ENCODE measurements at places on chromosomes 6 and 20. TPM values are rescaled to one million over a fixed set of nuclear protein-coding genes. Genes with fewer than 3 reads are reported as not detected.

DNA sequence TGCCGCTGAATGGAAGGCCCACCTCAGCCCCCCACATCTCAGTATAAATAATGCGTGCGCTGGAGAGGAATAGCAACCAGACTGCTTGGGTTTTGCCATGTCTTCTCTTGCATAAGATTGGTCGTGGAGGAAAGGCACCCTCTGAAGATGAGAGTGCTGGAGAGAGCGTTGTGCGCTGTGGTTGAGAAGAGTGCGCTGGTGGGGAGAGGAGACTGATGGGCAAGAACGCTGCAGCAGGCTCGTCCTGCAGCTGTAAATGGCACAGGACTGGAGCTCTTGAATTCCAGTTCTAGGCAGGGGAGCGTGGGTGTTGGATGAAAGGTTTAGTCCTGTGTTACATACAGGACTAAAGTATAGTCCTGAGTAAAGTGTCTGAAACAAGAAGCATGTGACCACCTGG lies 51.5 kb downstream of the RPRD1B start:
- no peak for DNase-seq

- no peak for DNase-seq
These were observed 112.1 kb upstream of the BCLAF1 start for GRCh38 chr6:136401749-136402148.

- no peak for DNase-seq
These were observed 47.2 kb upstream of the TMEM244 start for GRCh38 chr6:129908356-129908755.

Gene TFAP2D
- polyA plus RNA-seq: not detected

Gene SLC22A7
- 1.4 TPM for polyA plus RNA-seq

GRCh38 chr6:130865793-130866192 lies 38.6 kb downstream of the SMLR1 start:
- no peak for DNase-seq

- DNase-seq: no peak
These were observed 52.9 kb upstream of the MLN start for GRCh38 chr6:33856655-33857054.

- no peak for DNase-seq
These were observed 44.5 kb upstream of the STMND1 start for GRCh38 chr6:17057322-17057721.

DNA sequence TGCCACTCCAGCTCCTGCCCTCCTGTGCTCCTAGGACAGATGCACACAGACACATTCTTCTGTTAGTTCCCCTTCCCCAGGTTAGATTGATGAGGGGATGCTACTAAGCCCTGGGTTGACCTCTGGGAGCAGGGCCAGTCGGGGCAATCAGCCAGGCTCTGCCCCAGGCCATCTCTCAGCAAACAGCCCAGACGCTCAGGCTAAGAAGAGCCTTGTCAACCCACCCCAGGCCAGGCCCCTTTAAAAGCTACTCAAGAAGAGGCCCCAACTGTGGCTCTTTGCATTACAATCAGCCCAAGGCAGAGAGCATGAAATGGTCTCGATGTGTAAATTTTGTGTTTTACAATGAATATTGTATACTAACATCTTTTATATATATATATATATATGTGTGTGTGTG lies 107.4 kb downstream of the TFAP2A start:
- DNase-seq: no peak

DNA sequence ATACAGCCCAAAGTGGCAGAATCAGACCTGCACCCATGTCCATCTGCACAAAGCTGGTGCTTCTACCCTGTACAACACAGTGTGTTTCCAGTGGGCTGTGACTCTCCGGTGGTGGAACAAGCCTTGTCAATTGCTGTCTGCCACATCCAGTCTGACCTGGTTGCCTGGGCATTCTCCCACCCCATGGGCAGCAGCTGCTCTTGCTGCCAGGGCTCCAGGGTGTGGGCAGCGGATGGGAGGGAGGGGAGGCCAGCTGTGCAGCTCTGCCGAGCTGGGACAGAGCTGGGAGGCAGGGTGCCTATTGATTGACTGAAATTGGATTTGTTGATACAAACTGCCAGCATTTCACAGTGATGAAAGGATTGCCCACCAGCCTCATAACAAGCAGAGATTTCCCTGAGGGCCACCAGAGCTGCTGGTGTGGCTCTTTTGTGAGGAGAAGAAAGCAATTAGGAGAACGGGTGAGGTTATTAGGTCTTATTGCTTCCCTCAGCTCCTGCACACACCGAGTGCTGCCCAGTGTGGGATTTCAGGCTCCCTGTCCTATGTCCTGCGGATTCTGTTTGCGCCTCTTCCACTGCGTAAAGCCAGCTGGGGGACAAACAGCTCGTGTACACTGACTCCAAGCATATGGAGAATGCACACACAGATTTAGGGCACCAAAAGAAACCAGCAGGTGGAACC lies 150.8 kb downstream of the NRN1 start:
- DNase-seq: no peak

Gene DPPA5
- not detected for polyA plus RNA-seq

Gene VNN1
- polyA plus RNA-seq: 0.26 TPM

DNA sequence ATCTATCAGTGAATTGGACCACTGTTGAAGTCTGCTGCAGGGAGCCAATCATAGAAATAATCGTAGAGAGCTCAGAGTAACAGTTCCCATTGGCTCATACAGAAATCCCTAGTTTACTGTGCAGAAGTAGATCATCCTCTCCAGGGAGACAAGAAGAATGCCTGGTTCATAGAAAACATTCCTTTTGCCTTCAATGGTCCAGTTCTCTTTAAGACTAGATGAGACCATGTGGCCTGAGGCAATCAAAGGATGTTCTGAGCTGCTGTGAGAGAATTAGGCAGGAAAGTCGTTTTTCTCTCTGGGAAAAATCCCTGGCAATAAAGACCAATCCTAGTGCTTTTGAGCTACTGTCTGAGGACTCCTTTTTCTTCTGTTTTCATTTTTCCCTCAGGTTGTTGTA lies 208.4 kb downstream of the CENPW start:
- DNase-seq: no peak

DNA sequence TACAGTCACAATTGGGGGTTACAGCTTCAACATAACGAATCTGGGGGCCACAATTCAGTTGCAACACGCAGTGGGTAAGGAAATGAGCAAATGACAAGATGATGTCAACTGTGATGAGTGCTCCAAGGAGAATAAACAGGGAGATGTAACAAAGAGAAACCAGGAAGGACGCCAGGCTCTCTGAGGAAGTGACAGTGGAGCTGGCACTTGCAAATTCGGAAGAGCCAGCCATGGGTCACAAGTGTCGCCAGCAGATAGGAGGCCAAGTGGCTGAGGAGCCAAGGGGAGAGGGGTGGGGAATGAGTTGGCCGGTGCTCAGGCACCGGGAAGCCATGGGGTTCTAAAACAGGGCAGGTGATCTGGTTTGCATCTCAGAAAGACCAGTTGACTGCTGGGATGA lies 136.4 kb downstream of the EYA2 start:
- DNase-seq: no peak

Gene PHIP
- polyA plus RNA-seq: 63.1 TPM

Gene IMPG1
- polyA plus RNA-seq: 4.8 TPM

Gene CST4
- not detected for polyA plus RNA-seq

- DNase-seq: no peak
These were observed 23.1 kb downstream of the CPNE5 start for GRCh38 chr6:36815962-36816735.

DNA sequence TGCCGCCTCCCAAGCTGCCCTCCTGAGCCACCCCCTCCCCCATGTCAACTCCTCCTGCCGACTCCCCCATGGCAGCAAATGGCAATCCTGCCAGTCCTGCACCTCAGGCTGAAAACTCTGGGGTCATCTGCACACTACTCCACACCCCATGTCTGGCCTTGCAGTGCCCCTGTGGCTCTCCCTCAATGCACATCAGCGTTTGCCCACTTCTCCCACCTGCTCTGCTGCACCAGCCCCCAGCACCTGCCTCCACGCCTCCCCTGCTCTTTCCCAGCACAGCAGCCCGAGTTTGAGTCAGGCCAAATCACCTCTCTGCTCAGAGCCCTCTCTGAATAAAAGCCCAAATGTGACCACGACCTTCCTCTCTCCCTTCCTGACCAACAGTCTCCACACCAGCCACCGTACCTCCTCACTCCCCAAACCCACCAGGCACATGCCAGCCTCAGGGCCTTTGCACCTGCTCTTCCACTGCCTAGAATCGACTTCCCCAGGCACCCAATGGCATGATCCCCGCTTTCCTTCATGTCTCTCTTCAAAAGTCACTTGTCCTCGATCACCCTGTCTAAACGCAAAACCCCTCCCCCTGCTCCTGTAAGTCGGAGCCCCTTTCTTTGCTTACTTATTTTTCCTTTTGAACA lies 4.3 kb downstream of the PXDC1 start:
- DNase-seq: no peak

GRCh38 chr6:88814909-88815308 lies 148.5 kb downstream of the RNGTT start:
- no peak for DNase-seq

- DNase-seq: no peak
These were observed 40.4 kb downstream of the TTI1 start for GRCh38 chr20:37992802-37993409.

- no peak for DNase-seq
These were observed 266.4 kb upstream of the PRND start for GRCh38 chr20:4455301-4455701.

Gene SLC26A8
- 0.23 TPM for polyA plus RNA-seq

DNA sequence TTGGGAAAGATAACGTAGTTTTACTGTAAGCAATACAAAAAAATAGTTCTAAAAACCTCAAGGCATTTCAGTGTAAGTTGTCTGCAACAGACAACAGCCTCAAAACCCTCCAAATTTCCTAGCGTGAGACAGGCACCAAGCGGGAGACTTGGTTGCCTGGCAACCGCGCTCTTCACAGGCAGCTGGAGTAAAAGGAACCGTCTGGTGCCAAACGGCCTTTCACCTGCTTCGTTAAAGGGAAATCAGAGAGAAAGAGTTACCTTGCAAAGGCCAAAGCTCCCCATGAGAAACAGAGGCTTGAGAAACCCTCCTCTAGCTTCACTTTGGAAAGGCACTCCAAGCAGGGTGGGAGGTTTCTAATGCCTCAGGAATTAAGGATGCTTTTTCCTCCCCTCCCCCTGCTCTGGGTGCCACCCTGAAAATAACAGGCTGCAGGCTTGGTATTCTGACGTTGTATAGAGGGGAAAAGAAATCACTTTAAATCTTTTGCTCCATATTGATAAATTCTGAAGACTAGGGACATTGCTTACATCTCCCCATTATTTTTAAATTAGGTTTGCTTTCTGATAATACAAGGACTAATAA lies 129.7 kb upstream of the UFL1 start:
- DNase-seq: peak; percentile 39

DNA sequence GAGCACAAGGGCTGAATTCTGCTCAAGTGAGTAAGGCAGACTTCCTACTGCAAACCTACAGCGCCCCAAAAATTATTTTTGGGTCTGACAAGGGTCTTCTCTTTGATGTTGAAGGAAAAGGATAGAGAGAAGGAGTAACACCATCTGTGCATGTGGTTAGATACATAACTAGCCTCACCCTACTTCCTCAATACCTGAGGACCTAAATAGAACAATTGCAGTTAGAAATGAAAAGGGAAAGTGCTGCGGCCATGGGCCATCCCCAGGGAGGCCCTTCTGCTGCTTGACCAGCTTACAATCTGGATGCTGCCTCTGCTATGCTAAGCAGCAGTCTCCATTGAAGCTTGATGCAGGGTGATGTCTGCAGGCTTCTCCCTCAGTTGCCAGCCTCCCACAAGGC lies 63.2 kb upstream of the ARMH2 start:
- no peak for DNase-seq

DNA sequence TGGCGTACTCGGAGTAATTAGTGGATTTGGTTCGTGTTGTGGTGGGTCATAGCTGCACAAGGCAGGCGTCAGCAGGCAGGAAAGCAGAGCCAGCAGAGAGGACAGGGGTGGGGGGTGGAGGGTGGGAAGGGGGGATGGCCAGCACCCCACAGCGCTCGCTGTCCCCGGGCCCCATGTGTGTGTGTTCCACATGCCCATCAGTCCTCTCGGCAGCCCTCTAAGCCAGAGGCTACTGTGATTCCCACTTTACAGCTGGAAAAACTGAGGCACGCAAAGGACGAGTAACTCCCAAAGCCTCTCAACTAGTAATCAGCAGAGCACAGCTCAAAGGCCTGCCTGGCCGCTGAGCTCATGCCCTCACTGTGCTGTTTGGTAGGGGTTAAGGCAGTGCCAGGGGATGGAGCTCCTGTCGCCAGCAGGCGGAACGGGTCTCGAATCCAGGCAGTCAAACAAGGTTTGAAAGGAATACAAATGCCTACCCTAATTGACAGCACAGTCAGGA lies 175.2 kb downstream of the ZDHHC14 start:
- DNase-seq: no peak

DNA sequence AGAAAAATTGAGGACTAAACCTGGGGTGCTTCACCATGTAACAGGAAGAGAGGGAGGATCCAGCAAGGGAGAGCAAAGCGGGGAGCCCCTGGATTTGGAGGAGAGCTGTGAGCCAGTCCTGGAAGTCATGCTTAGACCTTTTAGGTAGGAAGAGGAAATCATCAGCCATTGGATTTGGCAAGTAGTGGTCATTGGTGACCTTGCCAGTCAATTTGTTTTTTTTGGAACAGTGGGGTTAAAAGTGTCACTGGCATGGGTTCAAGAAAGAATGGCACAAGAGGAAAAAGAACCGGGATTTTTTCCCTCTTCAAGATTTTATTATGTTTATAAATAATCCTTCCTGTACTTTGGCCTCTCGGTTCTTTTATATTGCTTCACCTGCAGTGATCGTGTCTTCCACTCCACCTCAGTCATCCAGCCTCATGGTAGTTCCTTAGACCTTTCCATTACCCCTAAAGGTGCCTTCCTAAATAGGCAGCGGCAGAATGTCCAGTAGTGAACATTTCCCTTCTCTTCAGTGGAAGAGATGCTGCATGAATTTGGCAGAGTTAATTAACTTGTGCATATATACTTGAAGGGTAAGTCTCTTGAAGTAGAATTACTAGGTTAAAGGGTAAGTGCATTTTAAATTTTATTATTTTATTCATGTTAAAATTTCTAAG lies 124.7 kb downstream of the QKI start:
- no peak for DNase-seq

DNA sequence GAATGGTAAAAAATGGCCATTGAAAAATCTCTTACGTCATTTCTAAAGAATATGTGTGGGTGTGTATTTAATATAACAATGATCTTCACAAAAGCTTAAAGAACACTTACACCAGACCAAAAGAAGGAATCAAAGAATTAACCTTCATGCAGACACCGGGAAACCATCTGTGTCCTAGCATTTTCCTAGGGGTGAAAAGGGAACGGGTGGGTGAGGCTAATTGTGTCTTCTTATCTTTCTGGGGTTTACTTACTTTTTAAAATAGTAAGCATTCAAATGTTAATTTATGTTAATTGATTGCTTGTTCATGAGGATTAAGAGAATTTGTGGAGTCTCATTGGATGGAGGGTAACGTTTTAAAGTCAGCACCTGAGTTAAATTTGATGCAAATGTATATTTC lies 47.5 kb downstream of the BMP2 start:
- no peak for DNase-seq

GRCh38 chr6:144920391-144920961 lies 635.3 kb downstream of the UTRN start:
- no peak for DNase-seq

Gene PRSS16
- polyA plus RNA-seq: 0.45 TPM

DNA sequence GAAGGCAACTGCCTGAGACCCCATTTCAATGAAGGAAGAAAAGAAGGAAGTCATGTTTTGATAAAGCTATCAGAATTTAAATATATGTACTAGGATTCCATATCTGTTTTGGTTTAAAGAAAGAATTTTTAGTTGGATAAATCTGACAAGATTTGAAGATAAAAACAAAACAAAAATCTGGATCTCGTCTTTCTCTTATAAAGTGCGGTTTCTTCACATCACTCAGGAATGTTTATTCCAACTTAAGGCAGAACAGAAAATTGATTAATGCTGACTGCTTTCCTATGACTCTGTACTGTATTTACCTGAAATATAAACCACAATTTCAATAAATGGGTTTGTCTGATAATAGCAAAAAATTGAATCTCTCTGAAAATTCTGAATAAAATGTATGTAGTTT lies 439.7 kb downstream of the RFPL4B start:
- DNase-seq: no peak
